ENCODE measurements at places on chromosomes 11 and 22. TPM values are rescaled to one million over a fixed set of nuclear protein-coding genes. Genes with fewer than 3 reads are reported as not detected.

Gene E2F8
- total RNA-seq = 5.2 TPM

Gene HEPACAM
- 0.04 TPM for total RNA-seq

Gene CCDC89
- total RNA-seq = 0.21 TPM

Gene PRR33
- total RNA-seq = not detected

Gene GGT1
- total RNA-seq = 12.0 TPM

Gene MISFA
- total RNA-seq = 3.6 TPM

Gene SPTY2D1
- total RNA-seq = 13.4 TPM

Gene NNMT
- not detected for total RNA-seq

Gene SYT7
- total RNA-seq = 12.1 TPM

Gene SIPA1
- total RNA-seq = 17.3 TPM

DNA sequence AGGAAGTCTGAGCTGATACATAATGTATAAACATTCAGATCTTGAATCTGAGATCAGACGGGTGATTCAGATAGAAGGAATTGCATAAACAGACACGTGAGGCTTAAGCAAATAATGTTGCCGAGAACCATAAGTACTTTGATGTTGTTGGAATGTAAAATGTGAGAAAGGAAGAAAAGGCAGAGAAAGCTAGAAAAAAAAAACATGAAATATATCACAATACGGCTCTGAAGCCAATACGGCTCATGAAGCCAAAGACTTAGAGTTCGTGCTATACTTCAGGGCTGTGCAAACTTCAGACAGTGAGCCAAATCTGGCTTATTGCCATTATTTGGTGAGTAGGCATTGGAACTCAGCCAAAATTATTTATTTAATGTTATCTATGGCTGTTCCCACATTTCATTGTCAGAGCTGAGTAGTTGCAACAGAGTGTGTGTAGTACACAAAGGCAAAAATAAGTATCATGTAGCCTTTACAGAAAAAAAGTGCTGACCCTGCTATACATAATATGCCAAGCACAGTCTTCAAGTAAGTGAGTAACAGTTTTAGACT is 673.3 kb downstream of the CNTN5 start:
- DNase-seq = no peak

DNA sequence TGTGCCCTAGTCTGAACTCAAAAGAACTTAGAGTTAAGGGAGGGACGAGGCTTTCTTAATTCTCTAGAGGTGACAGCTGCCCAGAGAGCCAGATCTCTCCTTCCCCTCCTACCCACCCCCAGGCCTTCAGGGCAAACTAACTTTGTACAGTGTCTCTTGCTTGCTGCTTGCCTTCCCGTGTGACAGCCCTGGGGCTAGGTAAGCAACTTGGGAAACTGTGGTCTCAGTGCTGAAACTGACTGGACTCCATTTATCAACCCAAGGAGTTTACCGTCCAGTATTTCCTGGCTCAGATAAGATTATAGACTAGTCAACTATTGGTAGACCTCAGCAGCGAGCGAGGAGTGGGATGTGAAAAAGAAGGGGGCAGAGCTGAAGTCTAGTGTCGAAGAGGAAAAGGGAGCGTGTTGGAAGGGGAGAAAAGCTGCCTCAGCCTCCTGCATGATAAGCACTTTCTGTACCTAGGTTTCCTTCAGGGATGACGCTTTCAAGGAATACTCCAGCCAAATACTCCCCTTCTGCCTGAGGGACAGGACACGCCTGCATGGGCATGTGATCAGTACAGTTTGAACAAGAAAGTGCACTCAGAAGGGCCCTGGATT is 43.3 kb upstream of the WEE1 start:
- DNase-seq = peak; percentile 69

- no peak for DNase-seq
Measured at GRCh38 chr22:23556026-23556620, 24.0 kb downstream of the IGLL1 start.

DNA sequence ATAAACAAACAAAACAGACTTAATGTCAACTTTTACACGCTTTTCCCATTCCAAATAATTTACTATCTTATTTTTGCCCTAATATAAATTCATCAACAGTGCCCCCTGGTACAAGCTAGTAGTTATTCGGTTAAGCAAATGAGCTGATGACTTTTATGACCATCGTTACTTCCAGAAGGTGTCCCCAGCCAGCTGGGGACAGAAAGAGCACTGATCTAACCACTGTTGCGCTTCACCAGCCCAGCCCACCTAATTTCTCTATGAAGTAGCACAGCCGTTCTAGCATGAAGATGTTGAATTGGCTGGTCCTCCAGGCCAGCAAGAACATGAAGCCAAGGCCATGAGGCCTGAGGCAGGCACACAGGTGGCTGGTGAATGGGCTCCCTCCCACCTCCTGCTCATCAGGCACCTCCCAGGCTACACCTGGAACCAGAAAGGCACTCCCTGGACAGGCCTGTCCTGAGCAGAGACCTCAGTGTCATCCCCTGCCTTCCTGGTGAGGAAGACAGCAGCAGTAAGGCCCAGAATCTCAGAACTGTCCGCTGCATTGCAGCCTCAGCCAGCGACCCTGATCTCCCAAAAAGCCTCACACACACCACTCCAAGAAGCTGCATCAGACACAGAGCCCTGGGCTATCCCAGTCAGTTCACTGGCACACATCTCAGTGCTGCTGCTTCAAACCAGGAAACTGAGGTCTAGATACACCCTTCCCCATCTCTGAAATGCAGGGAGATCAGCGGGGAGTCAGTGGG is 12.9 kb downstream of the GNB1L start:
- DNase-seq = no peak

GRCh38 chr11:74970852-74971395 is 17.8 kb upstream of the NEU3 start:
- DNase-seq = no peak

DNA sequence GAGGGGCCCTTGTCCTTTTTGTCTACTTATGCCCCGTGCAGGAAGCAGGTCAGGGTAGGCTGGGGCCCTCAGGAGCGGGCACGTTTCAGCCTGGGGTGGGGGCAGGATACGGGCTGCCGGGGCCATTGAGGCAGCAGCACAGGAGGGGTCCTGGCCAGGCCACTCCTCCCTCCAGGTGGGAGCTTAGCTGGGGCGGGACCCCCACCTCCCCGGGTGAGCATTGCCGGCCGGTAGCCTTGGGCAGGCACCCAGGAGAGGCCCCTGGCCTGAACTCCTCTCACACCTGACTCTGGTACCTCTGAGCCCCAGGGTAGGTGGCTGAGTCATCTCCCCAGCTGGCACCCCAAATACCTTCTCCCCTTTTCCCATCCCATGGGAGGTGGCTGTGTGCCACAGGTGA is 5.0 kb upstream of the MUC6 start:
- no peak for DNase-seq

DNA sequence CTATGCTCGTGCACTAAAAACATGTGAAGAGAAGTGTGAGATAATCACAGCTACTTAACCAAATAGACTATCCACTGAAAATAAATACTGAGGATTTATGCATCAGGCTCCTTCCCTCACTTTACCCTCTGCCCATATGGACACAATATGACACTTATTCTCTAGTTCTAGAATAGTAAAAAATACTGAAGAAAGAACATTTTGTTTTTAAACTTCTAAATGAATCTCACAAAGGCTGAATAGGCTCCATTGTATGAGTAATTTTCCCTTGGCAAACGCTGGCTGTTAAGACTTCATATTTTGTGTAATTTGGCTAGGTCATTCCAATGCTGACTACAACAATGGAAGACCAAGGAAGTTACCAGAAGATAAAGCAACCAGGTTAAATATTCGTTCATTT is 9.9 kb downstream of the HPS5 start:
- DNase-seq = no peak

DNA sequence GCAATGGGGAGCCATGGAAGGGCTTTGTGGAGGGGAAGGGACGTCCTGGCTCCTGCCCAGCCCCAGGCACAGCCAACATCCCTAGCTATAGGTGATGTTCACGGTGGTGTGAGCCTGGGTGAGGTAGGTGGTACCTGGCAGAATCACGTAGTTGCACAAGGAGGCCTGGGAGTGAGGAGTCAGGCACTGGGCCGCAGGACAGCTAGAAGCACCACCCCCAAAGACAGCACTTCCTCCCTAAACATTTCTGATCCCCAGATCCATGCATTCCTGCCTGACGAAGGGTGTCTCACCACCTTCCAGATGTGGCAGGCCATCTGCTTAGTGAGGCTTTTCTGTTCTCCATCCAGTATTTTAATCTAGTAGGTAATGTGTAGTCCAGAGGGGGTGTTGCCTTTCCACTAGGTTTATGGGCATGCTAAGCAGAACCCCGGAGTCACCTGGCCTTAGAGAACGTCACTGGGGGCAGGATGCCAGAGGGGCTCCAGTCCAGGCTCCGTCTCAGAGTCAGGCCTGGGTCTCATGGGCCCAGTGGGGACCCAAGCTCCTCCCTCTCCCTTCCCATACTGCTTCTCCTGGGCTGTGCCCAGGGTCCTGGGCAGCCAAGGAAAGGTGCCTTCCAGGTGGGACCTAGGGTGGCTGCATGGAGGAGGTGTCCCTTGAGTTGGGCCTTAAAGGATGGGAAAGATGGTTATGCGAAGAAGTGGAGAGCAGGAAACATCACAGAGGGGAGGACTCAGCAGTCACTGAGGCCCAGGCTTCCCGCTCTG is 56.2 kb downstream of the OTOG start:
- DNase-seq = no peak

- DNase-seq = no peak
Measured at GRCh38 chr11:1342946-1343345, 33.5 kb upstream of the TOLLIP start.

DNA sequence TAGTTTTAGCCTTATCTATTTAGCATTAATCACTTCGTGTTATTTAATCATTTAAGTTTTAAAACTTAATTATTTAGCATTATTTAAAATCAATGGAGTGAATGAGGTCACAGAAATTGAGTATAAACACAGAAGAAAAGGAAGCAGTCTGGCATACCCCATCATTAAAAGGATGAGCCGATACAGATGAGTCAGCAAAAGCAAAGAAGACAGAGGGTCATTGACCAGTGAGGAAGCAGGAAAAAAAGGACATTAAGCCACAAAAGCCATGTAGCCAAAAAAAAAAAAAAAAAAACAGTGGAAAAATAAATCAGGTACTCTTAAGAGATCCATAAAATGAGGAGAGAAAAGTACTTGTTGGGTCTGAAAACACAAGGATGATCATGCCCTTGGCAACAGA is 71.5 kb downstream of the TYR start:
- no peak for DNase-seq

DNA sequence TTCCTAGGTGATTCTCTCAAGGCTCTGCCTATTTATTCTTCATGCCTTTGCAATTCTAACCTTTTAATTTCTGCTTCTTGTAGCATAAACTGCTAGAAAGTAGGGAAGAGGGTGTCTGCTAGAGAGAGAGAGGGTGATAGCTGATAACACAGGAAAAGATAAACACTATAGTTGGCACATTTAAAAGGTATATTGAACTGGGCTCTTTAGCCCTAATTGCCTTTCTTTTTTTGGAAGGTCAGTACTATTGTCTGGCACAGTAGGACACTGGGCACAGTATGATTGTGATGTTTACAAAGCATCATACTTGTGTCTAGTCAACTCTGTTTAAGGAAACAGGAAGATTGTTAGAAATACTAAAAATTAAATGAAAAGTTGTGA is 33.3 kb downstream of the TEAD1 start:
- DNase-seq = no peak

- peak; percentile 67 for DNase-seq
Measured at GRCh38 chr11:22193348-22194051, 615 bp downstream of the ANO5 start.

GRCh38 chr11:97574976-97575665 is 1185.3 kb downstream of the JRKL start:
- no peak for DNase-seq

DNA sequence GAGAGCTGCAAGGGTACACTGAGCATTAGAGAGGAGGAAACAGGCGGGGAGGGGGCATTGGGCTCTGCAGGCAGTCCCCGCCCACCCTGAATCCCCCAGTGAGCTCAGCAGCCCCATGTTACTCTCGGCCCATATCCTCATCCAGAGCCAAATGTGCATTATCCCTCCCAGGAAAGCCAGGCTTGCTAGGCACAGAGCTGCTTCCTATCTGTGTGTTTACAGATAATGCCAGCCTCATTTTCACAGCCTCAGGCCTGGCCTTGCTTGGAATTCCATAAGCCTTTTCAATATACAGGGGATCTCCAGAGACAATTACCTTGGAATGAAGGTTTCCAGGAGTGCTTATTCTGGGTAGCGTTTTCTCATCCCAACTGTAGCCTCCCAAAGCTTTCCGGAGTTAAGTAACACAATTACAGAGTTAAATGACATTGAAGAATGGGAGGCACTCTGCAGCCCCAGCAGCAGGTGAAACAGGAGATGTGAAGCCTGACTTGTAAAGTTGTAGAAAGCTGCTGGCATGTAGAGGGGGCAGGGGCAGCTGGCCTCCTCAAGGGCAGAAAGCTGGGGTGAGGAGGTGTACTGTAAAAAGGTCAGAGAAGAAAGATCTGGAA is 91.5 kb upstream of the TBCEL start:
- no peak for DNase-seq

GRCh38 chr22:23126165-23127054 is 15.4 kb downstream of the RSPH14 start:
- DNase-seq = no peak

GRCh38 chr11:125105926-125106325 is 5.5 kb downstream of the TMEM218 start:
- DNase-seq = no peak

- DNase-seq = no peak
Measured at GRCh38 chr11:115317277-115318185, 186.7 kb downstream of the CADM1 start.

DNA sequence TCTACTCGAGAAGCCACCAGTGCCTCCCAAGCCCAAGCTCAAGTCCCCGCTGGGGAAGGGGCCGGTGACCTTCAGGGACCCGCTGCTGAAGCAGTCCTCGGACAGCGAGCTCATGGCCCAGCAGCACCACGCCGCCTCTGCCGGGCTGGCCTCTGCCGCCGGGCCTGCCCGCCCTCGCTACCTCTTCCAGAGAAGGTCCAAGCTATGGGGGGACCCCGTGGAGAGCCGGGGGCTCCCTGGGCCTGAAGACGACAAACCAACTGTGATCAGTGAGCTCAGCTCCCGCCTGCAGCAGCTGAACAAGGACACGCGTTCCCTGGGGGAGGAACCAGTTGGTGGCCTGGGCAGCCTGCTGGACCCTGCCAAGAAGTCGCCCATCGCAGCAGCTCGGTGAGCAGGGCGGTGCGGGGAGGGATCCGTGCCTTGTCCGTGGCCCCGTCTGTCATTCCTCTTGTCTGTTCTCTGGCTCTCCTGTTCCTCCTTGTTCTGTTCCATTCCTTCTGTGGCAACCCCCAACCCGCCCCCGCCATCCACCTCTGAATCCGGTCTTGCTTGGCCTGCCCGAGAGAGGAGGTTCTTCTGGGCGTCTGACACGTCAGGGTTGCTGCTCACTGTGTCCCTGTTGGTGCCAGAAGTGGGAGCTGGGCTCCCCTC is 15.8 kb upstream of the ACR start:
- DNase-seq = no peak

DNA sequence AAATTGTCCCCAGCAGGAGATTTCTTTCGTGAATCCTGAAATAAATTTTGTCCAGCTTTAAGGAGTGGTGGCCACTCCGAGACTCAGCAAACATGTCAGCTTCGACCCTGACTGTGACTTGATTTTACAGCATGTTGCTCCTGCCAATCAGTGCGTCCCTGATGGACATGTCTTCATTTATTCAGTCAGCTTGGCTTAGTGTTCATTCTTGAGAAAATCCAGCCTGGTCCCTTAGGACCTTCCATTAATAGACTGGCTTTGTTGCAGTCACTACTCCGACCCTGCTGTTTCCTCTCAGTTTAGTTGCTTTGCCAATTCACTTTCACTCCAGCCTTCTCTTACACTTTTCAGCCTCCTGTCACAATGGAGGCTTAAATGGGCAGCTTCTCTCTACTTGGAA is 30.5 kb downstream of the TMPRSS5 start:
- peak; percentile 40 for DNase-seq

GRCh38 chr11:105632316-105632715 is 22.4 kb downstream of the GRIA4 start:
- no peak for DNase-seq

Data from cardiac muscle cell (in vitro differentiated cells and primary cell).